ENCODE measurements at places on chromosomes 6 and 20.
A peak's percentile ranks its signal among the peaks of the same experiment; 100 is the strongest.

DNA sequence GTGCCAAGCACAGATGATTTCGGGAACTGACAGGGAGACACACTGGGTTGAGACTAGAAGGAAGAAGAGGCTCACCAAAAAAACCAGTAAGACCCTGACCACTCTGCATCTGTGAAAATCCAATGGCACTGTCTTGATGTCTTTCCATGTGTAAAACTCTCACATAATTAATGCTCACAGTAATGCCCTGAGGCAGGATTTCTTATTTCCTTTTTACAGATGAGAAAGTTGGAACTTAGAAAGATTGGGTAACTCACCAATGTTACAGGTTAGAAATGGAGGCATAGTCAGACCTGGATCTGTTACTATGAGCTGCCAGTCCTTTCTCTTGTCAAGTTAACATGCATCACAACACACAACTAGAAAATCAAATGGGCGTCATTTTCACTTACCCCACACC lies 151.0 kb upstream of the MCHR2 start:
- H3K4me3 ChIP-seq: no peak overlapping the region
- H3K27me3 ChIP-seq: no peaks in the 10 kb centered on the region
- no peak overlapping the region for H3K27ac ChIP-seq
- no peaks in the 10 kb centered on the region for H3K4me1 ChIP-seq

- H3K27me3 ChIP-seq: no peaks in the 10 kb centered on the region
- H3K27ac ChIP-seq: no peak overlapping the region
- H3K36me3 ChIP-seq: no peaks in the 10 kb centered on the region
- H3K4me3 ChIP-seq: no peak overlapping the region
- no peaks in the 10 kb centered on the region for H3K4me1 ChIP-seq
These were observed 60.8 kb upstream of the SSTR4 start for GRCh38 chr20:22974354-22974753.

DNA sequence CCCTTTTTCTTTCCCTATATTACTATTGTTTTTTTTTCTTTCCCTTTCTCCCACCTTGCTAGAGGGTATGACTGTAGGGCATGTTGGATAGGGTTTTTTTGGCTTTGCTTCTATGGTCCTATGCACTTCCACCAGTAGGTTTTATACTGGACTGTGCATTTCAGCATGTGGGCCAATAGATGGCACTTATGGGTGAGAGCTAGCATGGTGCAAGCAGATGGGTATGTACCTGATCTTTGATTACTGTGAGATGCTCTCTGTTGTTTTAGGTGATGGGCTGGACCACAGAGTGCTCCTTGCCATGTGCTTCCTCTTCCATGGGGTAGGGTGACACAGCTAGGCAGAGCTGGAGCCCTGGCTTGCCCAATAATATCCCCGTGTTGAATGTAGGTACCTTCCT lies 128.5 kb upstream of the CHD6 start:
- H3K27ac ChIP-seq: no peak overlapping the region
- no peaks in the 10 kb centered on the region for H3K27me3 ChIP-seq
- DNase-seq: no peak
- H3K4me1 ChIP-seq: no peaks in the 10 kb centered on the region
- H3K4me3 ChIP-seq: peak overlapping the region; percentile 40

GRCh38 chr6:37490536-37491170 lies 9.0 kb downstream of the CCDC167 start:
- no peaks in the 10 kb centered on the region for H3K36me3 ChIP-seq
- no peak for DNase-seq
- H3K27ac ChIP-seq: no peak overlapping the region
- peaks cover 7% of the 10 kb centered on the region for H3K4me1 ChIP-seq

DNA sequence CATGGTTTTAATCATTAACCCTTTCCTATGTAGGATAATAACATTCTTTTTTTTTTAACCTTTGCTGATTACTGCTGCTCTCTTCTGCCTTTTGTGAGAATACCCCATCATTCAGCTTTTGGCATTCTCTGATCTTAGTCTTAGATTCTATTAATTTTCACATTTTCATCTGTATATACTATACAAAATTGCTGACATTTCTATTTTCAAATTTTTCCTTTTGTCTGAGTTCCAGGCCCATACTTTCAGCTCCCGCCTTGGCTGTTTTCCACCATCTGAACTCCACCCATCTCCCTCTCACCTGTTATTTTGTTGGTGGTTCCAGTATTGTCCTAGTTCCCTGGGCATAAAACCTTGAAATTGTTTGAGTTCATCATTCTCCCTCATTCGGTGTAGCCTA lies 59.2 kb downstream of the PKIB start:
- no peaks in the 10 kb centered on the region for H3K36me3 ChIP-seq
- H3K27me3 ChIP-seq: no peaks in the 10 kb centered on the region
- H3K4me1 ChIP-seq: no peaks in the 10 kb centered on the region
- H3K4me3 ChIP-seq: no peak overlapping the region
- H3K27ac ChIP-seq: no peak overlapping the region
- no peak for DNase-seq

GRCh38 chr6:21871831-21872230 lies 278.3 kb downstream of the SOX4 start:
- H3K27ac ChIP-seq: no peak overlapping the region
- no peaks in the 10 kb centered on the region for H3K4me1 ChIP-seq
- DNase-seq: no peak
- no peak overlapping the region for H3K4me3 ChIP-seq
- peaks cover 28% of the 10 kb centered on the region for H3K36me3 ChIP-seq

DNA sequence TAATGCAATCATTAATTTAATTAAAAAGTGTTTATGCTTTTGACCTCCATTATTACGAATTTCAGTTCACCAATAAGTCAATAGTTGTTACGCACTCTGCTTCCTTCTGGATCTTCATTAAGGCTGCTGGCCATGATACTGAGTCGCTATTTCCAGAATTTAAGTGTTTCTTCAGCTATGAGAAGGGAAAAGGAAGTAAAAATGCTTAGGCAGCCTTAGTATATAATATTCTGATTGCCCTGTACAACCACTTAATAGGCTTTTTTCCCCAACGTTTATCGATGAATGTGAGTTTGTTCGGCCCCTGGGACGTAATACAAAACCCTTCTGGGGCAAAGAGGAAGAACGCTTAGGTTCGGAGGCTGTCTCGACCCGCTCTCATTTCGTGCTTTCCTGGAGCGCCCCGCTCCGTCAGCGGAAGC lies 644 bp downstream of the OARD1 start:
- H3K27ac ChIP-seq: peak overlapping the region; percentile 99
- H3K27me3 ChIP-seq: no peaks in the 10 kb centered on the region
- H3K36me3 ChIP-seq: peaks cover 42% of the 10 kb centered on the region
- peaks cover 9% of the 10 kb centered on the region for H3K4me1 ChIP-seq
- DNase-seq: no peak
- peak overlapping the region; percentile 91 for H3K4me3 ChIP-seq

DNA sequence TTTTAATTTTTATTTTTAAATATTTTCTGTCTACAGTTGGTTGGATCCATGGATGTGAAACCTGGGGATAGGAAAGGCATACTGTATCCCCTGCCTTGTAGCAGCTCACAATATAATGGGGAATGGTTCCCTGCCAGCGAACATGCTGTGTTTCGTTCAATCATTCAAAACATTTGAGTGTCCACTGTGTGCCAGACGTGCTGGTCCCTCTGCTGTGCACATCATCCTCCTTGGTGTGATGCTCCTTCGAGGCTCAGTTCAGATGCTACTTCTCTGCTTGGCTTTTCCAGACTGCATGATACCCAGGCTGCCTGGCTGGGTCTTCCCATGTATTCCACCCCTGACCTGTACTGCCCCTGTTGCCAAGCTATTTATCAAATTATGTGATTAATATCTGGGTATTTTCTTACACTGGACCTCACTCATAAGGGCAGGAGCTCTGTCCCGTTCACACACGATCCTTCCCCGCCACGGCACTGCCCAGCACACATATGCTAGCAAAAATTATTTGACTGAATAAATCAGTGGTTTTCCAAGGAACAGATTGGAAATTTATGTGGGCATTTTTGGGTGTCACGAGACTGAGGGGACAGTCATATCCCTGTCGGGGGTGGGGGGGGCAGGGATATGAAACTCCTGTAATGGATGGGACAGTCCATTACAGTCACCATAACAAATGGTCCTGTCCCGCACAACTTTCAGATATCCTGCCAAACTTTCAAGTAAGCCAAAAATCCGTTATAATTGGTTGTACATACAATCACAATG lies 4.9 kb downstream of the SDCBP2 start:
- no peak for DNase-seq
- H3K27ac ChIP-seq: no peak overlapping the region
- peak overlapping the region; percentile 69 for H3K4me3 ChIP-seq
- H3K36me3 ChIP-seq: peaks cover 3% of the 10 kb centered on the region

- no peak for DNase-seq
- H3K4me1 ChIP-seq: no peaks in the 10 kb centered on the region
- H3K36me3 ChIP-seq: no peaks in the 10 kb centered on the region
These were observed 170.5 kb upstream of the TSHZ2 start for GRCh38 chr20:52801628-52802006.

DNA sequence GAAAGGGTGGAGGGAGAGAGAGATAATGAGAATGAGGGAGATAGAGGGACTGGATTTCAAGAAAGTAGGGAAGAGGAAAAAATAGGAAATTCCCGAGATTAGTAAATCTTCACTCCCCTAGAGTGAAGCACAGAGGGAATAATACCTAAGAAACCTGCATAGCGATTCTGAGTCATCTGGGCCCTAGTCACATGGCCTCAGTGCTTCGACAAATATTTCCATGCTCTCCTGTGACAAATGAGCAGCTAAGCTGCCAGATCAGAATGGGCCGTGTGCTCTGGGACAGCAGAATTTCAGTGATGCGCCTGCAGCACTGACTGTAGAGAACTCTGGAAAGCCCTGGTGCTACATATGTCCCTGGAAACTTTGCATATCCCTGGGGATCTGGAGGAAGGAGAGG lies 48.6 kb upstream of the GRIK2 start:
- H3K27ac ChIP-seq: no peak overlapping the region
- no peaks in the 10 kb centered on the region for H3K27me3 ChIP-seq
- no peak for DNase-seq
- no peaks in the 10 kb centered on the region for H3K36me3 ChIP-seq
- H3K4me1 ChIP-seq: no peaks in the 10 kb centered on the region
- H3K4me3 ChIP-seq: no peak overlapping the region

- DNase-seq: no peak
- H3K36me3 ChIP-seq: no peaks in the 10 kb centered on the region
- H3K27me3 ChIP-seq: no peaks in the 10 kb centered on the region
- no peaks in the 10 kb centered on the region for H3K4me1 ChIP-seq
These were observed 6.9 kb upstream of the CABLES2 start for GRCh38 chr20:62413896-62414481.

DNA sequence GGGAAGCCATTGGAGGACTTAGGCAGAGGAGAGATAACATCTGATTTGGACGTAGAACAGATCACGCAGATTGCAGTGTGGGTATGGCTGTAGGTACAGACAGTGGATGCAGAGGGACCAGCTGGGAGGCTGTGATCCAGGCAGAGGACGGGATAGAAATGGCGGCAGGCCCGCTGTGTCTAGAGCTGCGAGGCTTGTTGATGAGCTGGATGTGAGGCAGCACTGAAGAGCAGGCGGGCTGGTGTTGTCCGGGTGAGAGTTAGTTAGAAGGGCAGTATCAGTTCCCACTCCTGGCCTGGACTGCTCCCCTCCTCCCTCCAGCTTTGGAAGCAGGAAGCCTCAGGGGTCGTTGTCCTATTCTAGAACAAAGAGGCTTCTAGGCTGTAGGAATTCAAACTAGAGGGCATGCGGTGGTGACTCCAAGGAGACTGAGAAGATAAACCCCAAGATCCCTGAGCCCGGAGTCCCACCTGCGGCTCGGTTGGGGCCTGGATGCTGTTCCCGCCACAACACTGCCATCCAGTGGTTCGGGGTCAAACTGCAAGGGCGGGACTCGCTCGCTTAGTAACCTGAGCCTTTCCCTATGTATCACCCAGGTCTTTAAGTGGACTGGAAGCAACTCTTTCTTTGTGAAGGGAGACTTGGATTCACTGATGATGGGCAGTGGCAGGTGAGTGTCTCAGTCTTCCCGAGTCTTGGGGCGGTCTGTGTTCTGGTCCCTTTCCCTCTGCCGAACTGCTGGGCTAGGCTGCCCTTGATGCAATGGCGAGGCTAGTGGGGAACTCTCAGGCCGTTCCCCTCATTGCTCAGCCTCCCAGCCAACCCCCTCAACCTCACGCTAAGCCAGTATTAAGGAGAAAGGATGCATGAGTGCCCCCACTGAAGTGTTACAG lies 11.2 kb downstream of the TLDC2 start:
- no peak overlapping the region for H3K27ac ChIP-seq
- H3K27me3 ChIP-seq: no peaks in the 10 kb centered on the region
- H3K4me3 ChIP-seq: no peak overlapping the region
- peaks cover 7% of the 10 kb centered on the region for H3K4me1 ChIP-seq
- H3K36me3 ChIP-seq: no peaks in the 10 kb centered on the region

GRCh38 chr6:19536838-19537237 lies 300.3 kb upstream of the ID4 start:
- no peak overlapping the region for H3K4me3 ChIP-seq
- H3K27me3 ChIP-seq: no peaks in the 10 kb centered on the region
- no peaks in the 10 kb centered on the region for H3K36me3 ChIP-seq
- no peak for DNase-seq
- H3K4me1 ChIP-seq: no peaks in the 10 kb centered on the region

DNA sequence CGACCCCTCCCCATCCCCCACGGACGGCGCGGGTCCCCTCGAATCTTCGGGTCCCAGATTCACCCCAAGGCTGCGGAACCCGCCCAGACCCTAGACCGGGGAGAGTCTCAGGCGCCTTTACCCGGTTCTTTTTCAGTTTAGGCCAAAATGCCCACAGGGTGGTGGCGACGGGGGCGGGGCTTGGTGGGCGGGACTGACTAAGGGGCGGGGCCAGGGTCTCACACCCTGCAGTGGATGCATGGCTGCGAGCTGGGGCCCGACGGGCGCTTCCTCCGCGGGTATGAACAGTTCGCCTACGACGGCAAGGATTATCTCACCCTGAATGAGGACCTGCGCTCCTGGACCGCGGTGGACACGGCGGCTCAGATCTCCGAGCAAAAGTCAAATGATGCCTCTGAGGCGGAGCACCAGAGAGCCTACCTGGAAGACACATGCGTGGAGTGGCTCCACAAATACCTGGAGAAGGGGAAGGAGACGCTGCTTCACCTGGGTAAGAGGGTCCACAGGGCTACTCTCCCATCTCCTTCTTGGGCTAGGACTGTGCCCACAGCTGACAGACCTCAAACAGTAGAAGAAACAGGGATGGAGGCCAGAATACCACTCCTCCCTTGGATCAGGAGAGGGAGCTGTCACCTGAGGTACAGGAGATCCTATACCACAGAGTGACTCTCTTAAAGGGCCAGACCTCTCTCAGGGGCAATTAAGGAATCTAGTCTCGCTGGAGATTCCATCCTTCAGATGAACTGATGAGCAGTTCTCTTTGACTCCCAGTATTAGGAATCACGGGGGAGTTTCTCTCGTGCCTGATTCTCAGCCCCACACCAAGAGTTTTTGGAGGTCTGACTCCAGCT lies 942 bp downstream of the HLA-E start:
- H3K4me1 ChIP-seq: peaks cover 2% of the 10 kb centered on the region
- peak overlapping the region; percentile 76 for H3K4me3 ChIP-seq
- H3K36me3 ChIP-seq: peaks cover 16% of the 10 kb centered on the region
- no peak overlapping the region for H3K27ac ChIP-seq
- H3K27me3 ChIP-seq: no peaks in the 10 kb centered on the region
- DNase-seq: peak; percentile 66

- no peak overlapping the region for H3K27ac ChIP-seq
- H3K27me3 ChIP-seq: peaks cover 4% of the 10 kb centered on the region
- no peak for DNase-seq
- no peaks in the 10 kb centered on the region for H3K36me3 ChIP-seq
- no peak overlapping the region for H3K4me3 ChIP-seq
These were observed 175.7 kb downstream of the VEGFA start for GRCh38 chr6:43945768-43946080.
